ENCODE measurements at places on chromosomes 13 and 19. TPM values are rescaled to one million over a fixed set of nuclear protein-coding genes. Genes with fewer than 3 reads are reported as not detected.

The POSTN gene
- total RNA-seq = 221 TPM

The TUBA3C gene
- not detected for total RNA-seq

The KIR2DL3 gene
- not detected for total RNA-seq

The PSG2 gene
- not detected for total RNA-seq

The THOP1 gene
- total RNA-seq = 54.9 TPM

The CGB3 gene
- not detected for total RNA-seq

The ADGRE1 gene
- not detected for total RNA-seq

The RFX1 gene
- total RNA-seq = 1.6 TPM

The REEP6 gene
- 2.9 TPM for total RNA-seq

The LRRC63 gene
- under 0.01 TPM for total RNA-seq

The FBL gene
- total RNA-seq = 258 TPM

The LDLR gene
- total RNA-seq = 174 TPM

The ZNF665 gene
- 5.4 TPM for total RNA-seq

The IGFLR1 gene
- 0.32 TPM for total RNA-seq
